ENCODE measurements at places on chromosomes 5 and 9.

GRCh38 chr9:2271426-2271825, 256.3 kb downstream of the SMARCA2 start:
- DNase-seq: no peak

DNA sequence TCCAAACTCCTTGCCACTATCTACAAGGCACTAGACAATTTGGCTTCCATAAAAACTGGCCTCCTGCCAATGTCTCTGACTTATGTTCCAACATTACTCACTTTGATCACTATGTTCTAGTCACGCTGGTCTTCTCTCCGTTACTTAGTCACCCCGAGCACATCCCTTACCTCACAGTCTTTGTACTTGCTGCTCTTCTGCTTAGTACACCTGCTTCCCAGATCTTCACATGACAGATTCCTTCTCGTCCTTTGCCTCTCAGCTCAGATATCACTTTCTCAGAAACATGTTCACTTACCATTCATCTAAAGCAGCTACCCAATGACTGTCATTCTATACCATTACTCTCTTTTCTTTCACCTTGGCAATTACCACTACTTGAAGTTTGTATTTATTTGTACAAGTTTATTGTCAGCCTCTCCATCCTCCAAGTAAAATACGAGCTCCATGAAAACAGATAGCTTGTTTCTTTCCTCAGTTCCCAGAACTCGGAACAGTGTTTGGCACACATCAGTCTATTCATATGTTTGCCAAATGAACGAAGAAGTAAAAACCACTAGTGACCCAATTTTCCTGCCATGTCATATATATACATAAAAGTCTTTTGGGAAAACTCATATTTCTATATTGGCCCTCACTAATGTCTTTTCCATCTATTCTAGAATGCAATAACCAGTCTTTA, 5.9 kb upstream of the SLC22A5 start:
- DNase-seq: no peak

GRCh38 chr9:19828576-19829109, 39.8 kb upstream of the SLC24A2 start:
- DNase-seq: no peak

GRCh38 chr9:27591093-27591492, 17.8 kb upstream of the C9orf72 start:
- DNase-seq: no peak

GRCh38 chr5:147805030-147805454, 22.5 kb upstream of the JAKMIP2 start:
- DNase-seq: no peak
